ENCODE measurements at places on chromosomes 6 and 20.
A peak's percentile ranks its signal among the peaks of the same experiment; 100 is the strongest.

- no peak for DNase-seq
These were observed 356.8 kb upstream of the AGPAT4 start for GRCh38 chr6:161630674-161631073.

DNA sequence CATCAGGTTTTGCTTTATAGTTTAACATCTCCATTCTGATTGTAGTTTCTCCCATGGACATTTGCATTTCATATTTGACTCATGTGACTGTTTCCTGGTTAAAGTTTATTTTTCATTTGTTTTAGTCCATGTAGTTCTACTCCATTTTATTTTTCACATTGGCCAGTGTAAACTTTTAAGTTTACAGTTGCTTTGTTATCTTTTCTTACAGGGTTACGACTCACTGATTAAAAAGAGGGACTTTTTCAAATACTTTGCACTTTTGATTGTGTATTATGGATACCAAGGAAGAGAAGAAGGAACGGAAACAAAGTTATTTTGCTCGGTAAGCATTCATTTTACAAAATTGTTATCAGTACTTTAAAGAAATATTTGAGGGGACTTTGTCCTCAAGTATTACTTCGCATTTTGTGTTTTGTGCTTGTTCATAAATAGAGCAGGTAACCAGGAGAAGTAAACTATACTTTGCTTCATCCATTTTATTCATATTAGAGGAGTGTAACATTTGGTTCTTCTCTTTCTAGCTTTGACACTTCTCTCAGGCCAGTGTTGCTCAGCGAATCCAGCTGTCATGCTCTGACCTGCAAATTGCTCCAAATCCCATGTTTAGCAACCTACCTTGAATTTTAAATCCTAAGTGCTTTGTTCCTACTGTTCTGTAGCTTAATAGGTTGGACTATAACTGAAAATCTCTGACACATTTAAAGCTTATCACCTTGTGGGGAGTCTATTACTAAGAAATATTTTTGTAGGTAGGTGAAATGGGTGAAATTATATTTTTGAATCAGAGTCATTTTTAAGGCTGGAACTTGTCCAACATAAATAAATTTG lies 24.5 kb downstream of the NCOA7 start:
- DNase-seq: no peak

GRCh38 chr6:145878591-145879295 lies 64.1 kb upstream of the FBXO30 start:
- no peak for DNase-seq

DNA sequence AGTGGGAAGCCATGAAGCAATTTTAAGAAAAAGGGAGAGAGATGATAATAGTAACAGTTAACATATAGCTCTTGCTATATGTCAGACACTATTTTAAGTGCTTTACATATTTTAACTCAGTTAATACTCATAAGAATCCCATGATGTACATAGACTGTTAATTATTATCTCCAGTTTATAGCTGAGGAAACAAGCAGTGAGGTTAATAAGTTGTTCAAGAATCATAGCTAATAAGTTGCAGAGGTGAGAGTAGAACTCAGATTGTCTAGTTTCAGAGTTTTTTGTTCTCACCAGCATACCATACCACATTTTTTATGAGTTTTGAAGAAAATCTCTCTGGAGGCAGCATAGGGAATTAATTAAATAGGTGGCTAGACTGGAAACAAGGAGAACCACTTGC lies 144.6 kb upstream of the MMS22L start:
- no peak for DNase-seq

DNA sequence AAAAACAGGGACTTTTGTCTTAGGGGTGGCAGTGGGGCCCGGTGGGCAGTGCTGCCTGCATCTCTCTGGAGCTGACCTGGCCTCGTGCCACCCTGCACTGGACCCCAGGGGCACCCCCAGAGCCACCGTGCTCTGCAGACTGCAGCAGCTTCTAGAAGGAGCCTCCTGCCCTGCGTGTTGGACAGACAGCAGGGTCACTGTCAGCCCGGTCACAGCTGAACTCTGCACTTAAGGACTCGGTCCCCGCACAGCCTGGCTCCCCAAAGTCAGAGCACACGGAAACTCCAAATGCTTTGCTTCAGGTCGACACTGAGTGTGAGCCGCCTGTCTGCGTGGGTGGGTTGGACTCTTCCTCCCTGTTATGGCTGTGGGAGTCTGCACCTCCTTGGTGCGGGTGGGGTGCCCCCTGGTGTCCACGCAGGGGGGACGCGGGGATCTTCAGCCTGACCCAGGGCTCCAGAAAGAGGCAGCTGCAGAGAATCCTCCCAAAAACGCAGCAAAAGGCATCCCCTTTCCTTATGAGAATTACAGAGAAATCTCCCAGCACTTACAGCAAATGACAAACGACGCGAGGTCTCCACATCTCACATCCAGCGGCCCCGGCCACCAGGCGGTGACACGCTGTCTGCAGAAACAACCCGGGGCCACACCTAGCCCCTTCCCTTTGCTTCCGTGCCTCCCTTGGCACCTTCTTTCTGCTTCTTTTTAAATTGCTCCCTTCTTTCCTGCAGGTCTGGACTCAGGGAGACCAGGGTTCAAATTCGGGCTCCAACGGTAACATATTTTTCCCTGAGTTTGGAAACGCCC lies 36.3 kb upstream of the DACT2 start:
- no peak for DNase-seq

- DNase-seq: no peak
These were observed 9.9 kb downstream of the PRIM2 start for GRCh38 chr6:57327311-57327710.

GRCh38 chr20:58097943-58098342 lies 130.5 kb downstream of the ANKRD60 start:
- no peak for DNase-seq

DNA sequence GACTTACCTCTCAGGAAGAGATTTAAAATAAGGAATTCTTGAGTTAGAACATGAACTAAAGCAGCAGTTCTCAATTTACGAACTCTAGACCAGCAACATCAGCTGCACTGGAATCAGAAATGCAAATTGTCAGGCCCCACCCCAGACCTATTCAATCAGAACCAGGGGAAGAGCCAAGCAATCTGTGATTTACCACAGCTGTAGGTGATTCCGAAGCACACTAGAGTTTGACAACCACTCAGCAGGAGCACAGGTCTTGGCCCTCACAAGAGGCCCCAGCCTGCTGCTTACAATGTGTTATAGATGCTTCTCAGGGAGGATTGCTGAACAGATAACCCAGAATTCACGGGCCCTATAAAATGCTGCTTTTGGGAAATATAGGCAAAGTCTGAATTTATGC lies 279.2 kb downstream of the PTPRK start:
- DNase-seq: no peak

DNA sequence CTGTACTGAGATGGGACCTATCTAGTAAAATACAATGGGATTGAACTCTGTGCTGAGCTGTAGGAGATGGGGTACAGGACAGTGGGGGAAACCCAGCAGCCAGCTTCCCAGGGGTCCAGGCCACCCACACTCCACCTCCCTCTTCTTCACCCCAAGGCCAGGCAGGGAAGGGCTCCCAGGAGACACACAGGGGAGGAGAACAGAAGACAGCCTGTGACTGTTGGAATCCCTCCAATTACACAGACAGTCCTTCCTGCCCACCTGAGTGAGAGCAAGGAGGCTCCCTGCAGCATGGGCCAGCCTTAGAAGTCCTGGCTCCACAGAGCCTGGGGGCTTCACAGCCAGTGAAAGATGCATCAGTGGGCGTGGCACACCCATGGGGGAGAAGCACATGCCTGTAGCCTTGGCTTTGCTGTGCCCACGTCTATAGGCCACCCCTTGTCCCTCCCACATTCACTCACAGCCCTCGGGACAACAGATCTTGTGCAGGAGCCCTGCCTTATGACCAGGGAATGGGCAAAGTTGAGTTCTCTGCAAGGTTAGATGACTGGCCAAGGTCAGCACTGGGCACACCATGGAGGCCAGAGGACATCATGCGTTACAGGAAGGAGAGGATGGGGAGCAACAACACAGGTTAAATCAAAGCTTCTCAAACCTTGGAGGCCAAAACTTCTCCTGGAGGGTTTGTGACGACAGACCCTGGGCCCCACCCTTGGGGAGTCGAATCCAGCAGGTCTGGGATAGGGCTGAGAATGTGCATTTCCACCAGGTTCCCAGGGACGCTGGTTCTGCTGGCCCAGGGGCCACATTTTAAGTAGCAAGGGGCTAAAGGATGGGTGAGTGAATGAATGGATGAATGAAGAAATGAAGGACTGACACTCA lies 12.3 kb upstream of the CST7 start:
- DNase-seq: no peak

GRCh38 chr20:52171025-52171424 lies 20.6 kb downstream of the ZFP64 start:
- DNase-seq: no peak

GRCh38 chr20:57837208-57838035 lies 127.6 kb upstream of the PMEPA1 start:
- DNase-seq: no peak

DNA sequence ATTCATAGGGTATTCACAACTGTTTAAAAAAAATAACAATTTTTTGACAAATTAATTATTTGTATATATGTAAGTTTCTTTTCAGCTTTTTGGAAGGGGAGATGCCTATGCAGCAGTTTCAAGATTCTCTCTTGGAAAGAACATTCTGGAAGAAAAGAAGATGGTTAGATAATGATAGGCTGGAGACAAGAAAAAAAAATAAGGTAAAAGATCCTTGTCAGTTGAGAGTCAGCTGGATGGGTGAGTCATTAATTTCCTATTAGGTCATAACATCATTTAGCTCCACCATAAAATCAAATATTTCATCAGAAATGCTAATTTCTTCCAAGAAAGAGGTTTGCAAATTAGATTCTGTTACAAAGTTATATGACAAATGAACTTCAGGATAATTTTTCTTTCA lies 880.4 kb downstream of the EPHA7 start:
- DNase-seq: no peak

- DNase-seq: no peak
These were observed 35.8 kb downstream of the TBX18 start for GRCh38 chr6:84728602-84729001.

- DNase-seq: no peak
These were observed 157.9 kb downstream of the CD83 start for GRCh38 chr6:14275493-14275851.

GRCh38 chr20:38434301-38434741 lies 807 bp downstream of the SNHG17 start:
- peak; percentile 24 for DNase-seq

DNA sequence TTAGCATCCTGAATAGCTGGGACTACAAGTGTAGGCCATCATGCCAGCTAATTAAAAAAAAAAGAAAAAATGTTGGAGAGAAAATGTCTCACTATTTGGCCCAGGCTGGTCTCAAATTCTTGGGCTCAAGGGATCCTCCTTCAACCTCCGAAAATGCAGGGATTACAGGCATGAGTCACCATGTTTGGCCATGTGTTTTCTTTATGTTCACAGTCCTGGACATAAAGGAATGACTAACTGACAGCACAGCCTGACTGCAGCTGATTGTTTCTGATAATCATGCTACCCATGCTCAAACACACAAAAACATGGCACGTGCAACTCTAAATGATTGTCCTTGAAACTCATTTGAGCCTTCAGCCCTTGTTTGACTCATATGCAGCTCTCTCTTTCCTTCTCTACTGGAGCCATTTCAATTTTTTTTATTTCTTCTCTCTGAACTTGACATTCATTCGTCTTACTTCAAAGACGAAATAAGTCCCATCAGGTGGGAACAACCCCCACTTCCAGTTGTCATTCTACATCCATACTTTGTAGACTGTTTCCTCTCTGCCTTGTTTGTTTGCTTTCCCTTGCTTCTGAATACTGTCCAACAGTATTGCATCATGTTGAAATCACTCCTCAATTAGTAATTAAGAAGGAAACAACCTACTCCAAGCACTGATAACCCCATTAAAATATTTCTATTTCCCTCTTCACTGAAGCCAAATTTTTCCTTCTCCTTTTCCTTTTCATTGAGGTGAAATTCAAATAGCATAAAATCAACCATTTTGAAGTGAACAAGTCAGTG lies 413.0 kb downstream of the BMP2 start:
- DNase-seq: no peak

GRCh38 chr6:52183131-52183713 lies 3.0 kb upstream of the IL17A start:
- DNase-seq: no peak

Data from stimulated activated naive CD4-positive, alpha-beta T cell treated with Interleukin-2 at 50 U/mL for 16 hours (primary cell).